ENCODE measurements at places on chromosomes 2 and 18.
A peak's percentile ranks its signal among the peaks of the same experiment; 100 is the strongest.

DNA sequence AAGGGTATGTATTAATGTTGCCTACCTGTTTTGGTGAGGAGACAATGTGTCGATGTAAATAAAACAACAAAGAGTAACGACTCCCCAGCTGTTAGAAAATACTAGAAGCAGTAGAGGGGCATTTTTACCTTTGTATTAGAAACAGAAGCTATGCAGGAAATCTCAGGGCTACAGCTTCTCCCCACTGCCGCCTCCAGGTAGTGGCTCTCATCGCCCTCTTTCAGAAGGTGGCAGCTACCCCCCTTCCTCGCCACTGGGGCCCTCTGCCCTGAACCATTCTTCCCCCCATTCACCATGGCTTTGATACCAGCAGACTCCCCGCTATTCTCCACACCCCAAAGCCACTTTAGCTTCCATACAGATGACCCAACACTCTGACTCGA is 6.7 kb downstream of the PLA2R1 start:
- DNase-seq = no peak

- no peak for DNase-seq
Measured at GRCh38 chr18:13630716-13631268, 95.6 kb downstream of the FAM210A start.

- DNase-seq = peak; percentile 38
Measured at GRCh38 chr2:207238831-207239701, 73.3 kb upstream of the KLF7 start.

GRCh38 chr2:129070663-129071062 is 752.0 kb upstream of the HS6ST1 start:
- no peak for DNase-seq

DNA sequence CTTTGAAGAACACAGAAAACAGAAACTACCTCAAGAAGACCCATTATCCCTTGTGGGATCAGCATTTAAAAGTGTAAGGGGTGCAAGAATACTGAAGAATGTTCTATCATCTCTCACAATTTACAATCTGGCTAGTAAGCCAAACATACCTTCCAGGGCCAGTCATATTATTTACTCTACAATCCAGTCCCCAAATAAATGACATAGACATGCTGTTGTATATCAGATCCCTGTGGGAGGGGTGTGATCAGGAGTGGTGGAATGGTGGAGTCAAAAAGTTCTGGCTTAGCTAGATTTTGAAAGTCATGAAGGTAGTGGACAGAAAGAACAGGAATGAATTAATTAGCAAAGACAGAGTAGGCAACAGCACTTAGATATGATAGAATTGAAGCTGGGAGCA is 1.8 kb upstream of the ITPRID2 start:
- DNase-seq = no peak

- no peak for DNase-seq
Measured at GRCh38 chr2:123971564-123972318, 53.3 kb upstream of the CNTNAP5 start.

GRCh38 chr2:48841126-48841525 is 85.6 kb upstream of the LHCGR start:
- DNase-seq = no peak

GRCh38 chr18:48639772-48640432 is 101.1 kb downstream of the CTIF start:
- no peak for DNase-seq

- no peak for DNase-seq
Measured at GRCh38 chr2:232367591-232368233, 10.8 kb upstream of the ALPP start.

- no peak for DNase-seq
Measured at GRCh38 chr2:181430406-181431118, 26.6 kb upstream of the ITGA4 start.

GRCh38 chr18:25042641-25043051 is 309.3 kb downstream of the ZNF521 start:
- peak; percentile 15 for DNase-seq

- DNase-seq = no peak
Measured at GRCh38 chr2:235567842-235568241, 74.0 kb downstream of the AGAP1 start.

- peak; percentile 35 for DNase-seq
Measured at GRCh38 chr18:46660957-46661749, 4.1 kb upstream of the LOXHD1 start.

GRCh38 chr18:12338382-12338781 is 30.3 kb downstream of the TUBB6 start:
- no peak for DNase-seq

DNA sequence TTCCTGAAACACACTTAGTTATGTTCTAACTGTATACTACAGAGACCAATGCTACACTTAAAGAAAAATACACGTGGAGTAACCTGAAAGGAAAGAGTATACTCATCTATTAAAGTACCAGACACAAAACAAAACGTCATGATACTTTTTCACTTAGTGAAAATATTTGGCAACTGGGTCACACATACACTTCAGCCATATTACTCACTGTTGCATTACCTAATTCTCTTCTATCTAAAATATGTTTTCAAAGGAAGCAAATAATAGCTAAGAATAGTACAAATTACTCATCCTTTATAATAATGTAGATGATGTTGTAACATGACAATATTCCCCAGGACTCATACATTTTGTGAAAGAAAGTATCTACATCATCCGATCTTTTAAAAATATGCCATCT is 76.5 kb upstream of the EPB41L3 start:
- DNase-seq = no peak

DNA sequence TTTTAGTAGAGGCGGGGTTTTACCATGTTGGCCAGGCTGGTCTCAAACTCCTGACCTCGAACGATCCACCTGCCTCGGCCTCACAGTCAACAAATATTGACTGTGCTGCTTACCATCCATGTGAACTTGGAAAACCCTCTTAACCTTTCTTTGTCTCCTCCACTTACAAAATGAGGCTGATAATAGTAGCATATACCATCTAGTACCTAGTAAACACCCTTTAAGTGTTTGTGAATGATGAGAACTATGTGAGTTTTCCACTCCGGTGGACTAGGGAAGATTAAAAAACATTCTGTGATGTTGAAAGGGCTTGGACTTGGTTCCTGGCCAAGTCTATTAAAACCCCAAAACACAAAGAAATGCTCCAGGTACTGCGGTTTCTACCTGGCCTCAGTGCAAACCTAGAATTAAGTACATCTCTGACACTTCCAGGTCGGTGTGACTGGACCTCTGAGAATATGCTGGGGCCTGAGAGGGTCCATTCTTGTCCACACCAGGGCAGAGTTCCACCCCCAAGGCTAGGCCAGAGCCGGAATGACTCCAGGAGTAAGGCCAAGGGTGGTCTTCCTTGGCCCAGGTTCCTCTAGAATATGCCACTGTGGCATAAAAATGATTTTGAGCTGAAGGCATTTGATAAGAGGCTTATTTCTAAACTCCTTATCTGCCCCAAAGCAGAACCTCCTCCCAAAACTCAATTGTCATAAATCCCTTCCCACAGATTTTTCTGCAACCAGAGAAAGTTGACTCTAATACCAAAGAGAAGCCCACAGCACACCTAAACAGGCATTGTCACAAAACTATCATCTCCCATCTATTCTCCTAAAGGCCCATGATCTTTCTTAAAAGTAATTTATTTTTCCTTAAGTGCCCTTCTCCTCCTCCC is 217.5 kb downstream of the TGIF1 start:
- DNase-seq = no peak

- no peak for DNase-seq
Measured at GRCh38 chr2:25548601-25549000, 124.8 kb downstream of the DTNB start.

- DNase-seq = no peak
Measured at GRCh38 chr2:100982431-100982861, 19.6 kb upstream of the RPL31 start.

DNA sequence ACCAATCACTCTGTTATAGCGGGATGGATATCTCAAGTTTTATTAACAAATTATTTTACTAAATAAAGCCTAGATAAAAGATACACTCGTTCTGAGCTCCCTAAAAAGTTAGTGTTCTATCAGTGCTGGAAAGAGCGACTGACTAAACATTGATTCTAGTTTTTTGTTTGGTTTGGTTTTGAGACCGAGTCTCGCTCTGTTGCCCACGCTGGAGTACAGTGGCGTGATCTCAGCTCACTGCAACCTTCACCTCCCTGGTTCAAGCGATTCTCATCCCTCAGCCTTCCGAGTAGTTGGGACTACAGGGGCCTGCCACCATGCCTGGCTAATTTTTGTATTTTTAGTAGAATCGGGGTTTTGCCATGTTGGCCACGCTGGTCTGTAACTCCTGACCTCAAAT is 73.8 kb upstream of the CDCA7 start:
- no peak for DNase-seq

DNA sequence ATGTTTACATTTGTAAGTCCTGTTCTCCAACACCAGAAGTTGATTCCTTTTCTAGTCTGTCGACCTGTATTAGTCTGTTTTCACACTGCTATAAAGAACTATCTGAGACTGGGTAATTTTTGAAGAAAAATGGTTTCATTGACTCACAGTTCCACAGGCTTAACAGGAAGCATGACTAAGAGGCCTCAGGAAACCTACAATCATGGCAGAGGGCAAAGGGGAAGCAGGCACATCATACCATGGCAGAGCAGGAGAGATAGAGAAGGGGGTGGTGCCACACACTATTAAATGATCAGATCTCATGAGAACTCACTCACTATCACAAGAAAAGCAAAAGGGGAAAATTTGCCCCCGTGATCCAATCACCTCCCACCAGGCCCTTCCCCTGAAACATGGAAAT is 112.8 kb upstream of the MAP3K20 start:
- DNase-seq = no peak

DNA sequence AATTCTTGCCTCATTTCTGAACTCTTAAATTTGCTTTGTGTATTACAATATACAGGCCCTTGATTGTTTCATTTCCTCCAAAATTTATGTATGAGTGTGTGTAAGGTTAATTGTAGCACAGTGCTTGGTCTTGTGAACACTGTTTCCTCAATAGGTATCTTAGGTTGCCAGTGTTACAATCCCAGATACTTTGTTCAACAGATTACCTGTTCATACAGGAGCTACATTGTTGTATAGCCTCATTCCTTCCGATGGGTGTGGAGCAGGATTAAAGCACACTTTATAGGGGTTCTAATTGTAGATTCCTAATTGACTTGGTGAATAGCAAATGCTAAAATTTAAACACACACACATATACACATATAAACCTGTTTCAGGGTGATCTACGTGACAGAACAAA is 10.7 kb downstream of the RBBP8 start:
- no peak for DNase-seq

DNA sequence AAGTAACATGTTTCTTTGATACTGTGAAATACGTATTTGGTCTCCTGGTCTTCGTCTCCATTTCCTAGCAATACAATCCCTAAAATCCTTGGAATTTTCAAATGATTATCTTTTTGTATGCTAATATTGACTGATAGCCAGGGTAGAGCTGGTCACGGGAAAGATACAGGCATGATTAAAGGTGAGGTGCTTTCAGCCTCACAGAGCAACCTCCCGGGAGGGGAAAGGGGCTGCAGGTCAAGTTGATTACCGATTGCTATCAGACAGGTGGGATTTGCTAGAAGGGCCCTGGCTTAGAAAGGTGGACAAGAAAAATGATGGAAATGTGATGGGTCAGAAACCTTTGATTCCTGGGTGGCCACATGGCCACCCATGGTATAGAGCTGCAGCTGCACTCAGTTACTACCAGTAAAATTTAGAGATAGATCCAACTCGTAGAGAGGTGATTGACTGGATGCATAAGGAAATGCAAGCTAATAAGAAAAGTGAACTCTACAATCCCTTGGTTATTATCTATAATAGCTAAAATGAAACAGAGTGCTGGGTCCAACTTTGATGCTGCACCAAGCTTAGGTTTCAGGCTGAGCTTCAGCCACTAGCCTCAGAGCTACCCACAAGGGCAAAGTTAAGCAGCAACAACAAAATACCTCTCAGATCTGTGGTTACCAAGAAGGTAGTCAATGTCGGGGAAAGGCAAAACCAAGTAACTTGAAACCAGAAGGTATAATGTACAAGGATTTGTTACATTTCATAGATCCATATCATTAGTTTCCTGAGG is 15.3 kb downstream of the YPEL5 start:
- DNase-seq = no peak

- no peak for DNase-seq
Measured at GRCh38 chr18:25019931-25020330, 332.0 kb downstream of the ZNF521 start.

DNA sequence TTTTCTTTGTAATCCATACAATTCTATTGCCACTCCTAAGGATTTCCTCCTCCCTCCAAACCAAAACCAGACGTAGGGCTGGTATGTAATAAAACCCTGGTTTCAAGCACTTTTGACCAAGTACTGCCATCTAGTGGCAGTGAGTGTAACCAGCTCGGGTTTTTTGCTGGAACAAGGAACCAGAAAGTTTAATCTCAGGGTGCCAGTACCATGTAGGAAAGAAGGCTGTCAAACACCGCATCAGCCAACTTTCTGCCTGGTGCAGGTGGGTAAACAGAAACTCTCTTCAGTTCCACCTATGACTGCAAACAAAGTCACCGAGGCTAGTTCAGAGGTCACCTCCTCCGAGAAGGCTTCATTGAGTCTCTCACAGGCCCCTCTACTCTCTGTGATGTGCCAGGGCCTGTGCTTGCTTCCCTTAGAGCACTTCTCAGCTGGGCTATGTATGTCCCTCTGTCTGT is 10.2 kb upstream of the THNSL2 start:
- DNase-seq = peak; percentile 87

DNA sequence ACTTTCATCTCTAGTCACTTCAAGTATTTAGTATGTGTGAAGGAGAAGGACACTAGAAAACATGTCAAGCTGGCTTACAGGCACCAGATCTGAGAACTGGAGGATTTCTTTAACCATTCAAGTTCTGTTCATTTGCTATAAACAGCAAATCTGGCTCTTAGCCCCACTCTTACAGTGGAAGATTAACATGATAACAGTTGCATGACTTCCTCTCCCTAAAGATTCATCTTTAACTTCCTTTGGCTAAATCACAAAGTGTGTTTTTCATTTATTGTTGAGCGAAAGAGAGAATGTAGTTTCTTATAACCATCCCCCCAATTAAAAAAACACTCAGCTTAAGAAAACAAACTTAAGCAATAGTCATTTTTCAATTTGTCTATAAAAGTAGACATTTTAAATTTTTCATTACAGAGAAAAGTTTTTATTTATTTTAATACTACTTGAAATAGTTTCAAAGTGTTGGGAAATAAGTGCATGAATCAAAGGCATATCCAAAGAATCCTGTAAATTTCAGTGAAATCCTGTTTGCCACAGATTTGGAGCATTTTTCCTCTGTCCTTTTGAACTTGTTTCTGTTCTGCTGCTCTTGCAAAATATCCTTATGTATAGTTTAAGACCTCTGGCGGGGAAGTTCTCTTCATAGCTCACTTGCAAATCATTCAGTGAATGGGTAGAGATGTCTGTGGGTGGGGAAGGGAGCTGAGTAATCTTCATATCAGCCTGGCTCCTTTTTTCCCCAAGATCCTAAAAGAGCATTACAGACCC is 241.0 kb upstream of the RBBP8 start:
- DNase-seq = peak; percentile 53

- DNase-seq = no peak
Measured at GRCh38 chr2:210727549-210727948, 171.2 kb downstream of the CPS1 start.

DNA sequence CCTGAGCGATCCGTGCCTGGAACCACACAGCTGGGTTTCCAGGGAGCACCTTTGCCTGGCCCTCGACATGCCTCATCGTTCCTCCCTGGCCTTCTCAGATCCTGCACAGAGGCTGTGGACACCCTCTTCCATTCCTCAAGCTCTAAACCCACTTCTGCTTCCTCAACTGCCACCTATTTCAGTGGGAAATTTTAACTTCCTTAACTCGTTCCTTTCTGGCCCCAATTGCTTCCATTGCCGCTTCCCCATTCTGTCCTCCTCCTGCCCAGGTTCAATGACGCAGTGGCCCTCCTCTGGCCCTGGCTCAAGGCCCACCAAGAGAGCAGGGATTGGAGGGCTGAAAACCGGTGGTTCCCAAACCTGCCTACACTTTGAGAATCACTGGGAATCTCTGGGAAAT is 4.8 kb upstream of the B3GNT7 start:
- DNase-seq = no peak
